ENCODE measurements at places on chromosomes 12 and 14. TPM values are rescaled to one million over a fixed set of nuclear protein-coding genes. Genes with fewer than 3 reads are reported as not detected.

- no peak for DNase-seq
These were observed 1092.1 kb upstream of the TMEM132C start for GRCh38 chr12:127174881-127175280.

Gene DCTN2
- polyA plus RNA-seq = 99.2 TPM

GRCh38 chr12:71186571-71187288 lies 28.9 kb upstream of the TSPAN8 start:
- no peak for DNase-seq

Gene NTS
- polyA plus RNA-seq = 1.1 TPM

DNA sequence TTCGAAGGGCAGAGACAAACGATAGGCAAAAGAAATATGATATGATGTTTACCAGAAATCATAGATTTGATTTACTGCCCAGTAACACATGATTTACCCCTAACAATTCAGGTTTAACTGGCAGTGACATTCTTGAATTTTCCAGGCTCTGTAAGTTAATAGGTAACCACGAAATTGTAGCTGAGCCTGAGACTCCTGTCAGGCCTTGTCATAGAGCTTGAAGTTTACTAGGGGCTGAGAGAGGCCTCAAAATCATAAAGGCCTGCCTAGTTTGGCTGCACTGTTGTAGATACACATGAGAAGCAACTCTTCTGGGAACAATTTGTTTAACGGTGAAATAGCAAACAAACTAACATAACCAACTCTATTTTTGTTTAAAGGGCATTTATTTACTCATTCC lies 3.3 kb downstream of the ERP27 start:
- DNase-seq = no peak

- DNase-seq = no peak
These were observed 246.4 kb downstream of the SOX5 start for GRCh38 chr12:23703051-23703450.

GRCh38 chr12:26795910-26796309 lies 37.1 kb downstream of the ITPR2 start:
- DNase-seq = no peak

DNA sequence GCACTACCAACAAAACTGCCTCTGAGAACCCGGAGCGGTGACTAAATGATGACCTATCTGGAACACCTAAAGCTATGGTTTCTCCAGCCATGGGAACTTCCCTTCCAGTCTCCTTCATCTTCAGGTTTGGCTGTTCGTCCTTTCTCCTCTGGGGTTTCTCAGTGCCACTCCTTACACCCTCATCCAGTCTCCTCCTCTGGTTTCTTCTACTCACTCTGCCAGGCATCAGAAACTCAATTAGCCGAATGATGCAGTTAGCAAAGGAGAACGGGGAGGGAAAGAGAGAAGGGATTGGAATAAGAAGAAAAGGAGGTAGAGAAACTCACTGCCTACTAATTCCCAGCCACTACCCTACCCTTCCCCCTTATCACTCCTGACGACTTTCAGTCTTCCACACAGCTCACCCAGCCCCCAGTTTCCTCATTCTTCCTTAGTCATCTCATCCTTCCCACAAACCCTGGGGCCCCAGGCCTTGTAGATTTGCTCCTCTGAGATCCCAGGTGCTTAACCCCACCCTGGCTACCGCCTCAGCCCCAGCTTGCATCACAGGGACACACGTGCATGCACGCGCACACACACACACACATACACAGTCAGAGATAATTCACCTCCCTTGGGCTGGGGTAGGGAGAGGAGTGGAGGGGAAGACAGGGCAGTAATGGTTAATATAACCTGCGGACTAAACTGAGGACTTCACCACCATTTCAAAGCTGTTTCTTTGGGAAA lies 13.0 kb downstream of the FGD6 start:
- no peak for DNase-seq

GRCh38 chr14:75909630-75910029 lies 72.2 kb downstream of the TGFB3 start:
- no peak for DNase-seq

GRCh38 chr12:75635606-75636444 lies 124.4 kb upstream of the KRR1 start:
- DNase-seq = no peak

Gene POTEG
- polyA plus RNA-seq = not detected

GRCh38 chr12:72578327-72578726 lies 306.2 kb downstream of the TRHDE start:
- DNase-seq = no peak

DNA sequence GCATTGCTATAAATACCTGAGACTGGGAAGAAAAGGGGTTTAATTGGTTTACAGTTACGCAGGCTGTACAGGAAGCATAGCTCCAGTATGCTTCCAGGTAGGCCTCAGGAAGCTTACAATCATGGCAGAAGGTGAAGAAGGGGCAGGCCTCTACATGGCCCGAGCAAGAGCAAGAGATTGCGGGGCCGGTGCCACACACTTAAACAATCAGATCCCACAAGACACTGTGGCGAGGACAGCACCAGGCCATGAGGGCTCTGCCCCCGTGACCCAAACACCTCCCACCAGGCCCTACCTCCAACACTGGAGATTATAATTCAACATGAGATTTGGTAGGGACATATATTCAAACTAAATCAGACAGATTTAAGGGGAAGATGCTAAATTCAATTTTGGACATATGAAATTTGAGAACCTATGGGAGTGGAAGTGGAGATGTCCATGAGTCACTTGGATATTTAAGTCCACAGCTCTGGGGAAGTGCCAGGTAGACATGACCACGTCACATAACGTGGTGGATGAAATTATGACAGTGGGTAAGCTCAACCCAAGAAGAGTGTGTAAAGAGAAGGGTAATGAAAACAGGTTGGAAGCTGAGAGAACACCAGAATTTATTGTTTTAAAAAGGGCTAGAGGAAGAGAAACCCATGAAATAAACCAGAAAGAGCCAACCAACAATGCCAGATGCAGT lies 1.5 kb upstream of the LTA4H start:
- DNase-seq = no peak

- DNase-seq = no peak
These were observed 226.1 kb downstream of the FOXN3 start for GRCh38 chr14:89190765-89191513.

Gene SYT10
- 0.02 TPM for polyA plus RNA-seq

- DNase-seq = no peak
These were observed 21.3 kb upstream of the RFLNA start for GRCh38 chr12:124273630-124274029.

Gene IL31
- polyA plus RNA-seq = not detected

- no peak for DNase-seq
These were observed 8.6 kb upstream of the EPS8 start for GRCh38 chr12:15797818-15798217.

DNA sequence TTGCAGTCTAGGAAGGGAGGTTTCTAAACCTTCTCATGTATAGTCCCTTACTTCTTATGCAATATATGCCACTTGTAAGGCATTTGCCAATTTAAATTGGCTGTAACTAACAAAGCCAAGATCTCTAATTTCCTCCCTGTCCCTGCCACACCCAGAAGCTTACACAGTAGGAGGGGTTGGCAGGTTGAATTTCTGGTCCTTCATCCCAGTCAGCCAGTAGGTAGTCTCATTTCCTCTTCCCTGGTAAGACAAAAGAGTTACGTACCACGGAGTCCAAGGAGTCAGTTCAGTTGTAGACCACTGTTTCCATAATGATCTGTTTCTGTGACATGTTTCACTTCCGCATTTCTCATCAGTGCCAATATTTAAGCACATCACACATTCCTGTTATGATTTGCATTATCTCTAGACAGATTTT lies 47.0 kb upstream of the PLBD1 start:
- no peak for DNase-seq

Gene TMEM233
- 0.52 TPM for polyA plus RNA-seq

- no peak for DNase-seq
These were observed 57.6 kb downstream of the EID3 start for GRCh38 chr12:104360983-104361707.

Gene PPP4R4
- polyA plus RNA-seq = 0.27 TPM

Gene CEBPE
- polyA plus RNA-seq = not detected

Data from right cardiac atrium (tissue), 5 donors.